ENCODE measurements at places on chromosomes 6 and 20.

DNA sequence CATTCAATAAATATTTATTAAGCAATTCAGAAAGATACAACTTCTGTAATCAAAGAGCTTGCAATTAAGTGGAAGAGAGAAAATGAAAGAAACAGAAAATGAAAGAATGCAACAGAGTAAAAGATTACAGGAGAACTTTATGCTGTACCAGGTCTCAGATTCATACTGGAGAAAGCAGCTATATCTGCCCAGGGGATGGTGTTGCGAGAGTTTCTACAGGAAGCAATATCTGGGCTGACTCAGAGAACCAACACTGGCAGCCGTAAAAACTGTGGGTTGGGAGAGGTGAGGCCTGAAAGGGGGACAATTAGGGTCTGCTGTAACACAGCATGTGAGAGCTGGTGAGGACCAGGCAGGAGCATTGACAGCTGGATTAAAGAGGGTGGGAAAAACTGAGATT lies 256.7 kb upstream of the TCF21 start:
- no peak for DNase-seq

DNA sequence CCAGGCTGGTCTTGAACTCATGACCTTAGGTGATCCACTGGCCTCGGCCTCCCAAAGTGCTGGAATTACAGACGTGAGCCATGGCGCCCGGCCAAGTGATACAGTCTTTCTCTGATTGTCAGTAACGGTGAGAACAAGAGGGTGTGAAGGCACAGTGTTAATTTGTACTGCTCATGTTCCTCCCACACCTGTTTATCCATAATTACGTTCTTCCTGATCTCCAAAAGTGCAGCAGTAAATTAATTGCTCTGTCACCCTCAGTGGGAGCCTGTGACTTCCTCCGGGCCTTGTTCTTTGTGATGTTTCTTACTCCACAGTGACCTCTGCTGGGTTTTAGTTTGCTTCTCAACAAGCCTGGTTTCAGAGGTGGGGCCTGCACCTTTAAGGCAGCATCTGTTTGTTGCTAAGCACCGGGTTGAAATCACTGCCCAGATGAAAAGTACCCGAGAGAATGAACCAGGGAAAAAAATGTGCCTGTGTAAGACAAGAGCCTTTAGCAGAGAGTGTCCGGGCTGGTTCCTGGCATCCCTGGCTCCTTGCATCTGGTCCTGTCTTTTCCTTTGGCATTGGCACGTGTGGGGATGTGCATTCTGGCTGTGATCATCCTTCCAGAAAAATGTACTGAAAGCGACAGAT lies 89.1 kb upstream of the CLDN20 start:
- peak; percentile 77 for DNase-seq

DNA sequence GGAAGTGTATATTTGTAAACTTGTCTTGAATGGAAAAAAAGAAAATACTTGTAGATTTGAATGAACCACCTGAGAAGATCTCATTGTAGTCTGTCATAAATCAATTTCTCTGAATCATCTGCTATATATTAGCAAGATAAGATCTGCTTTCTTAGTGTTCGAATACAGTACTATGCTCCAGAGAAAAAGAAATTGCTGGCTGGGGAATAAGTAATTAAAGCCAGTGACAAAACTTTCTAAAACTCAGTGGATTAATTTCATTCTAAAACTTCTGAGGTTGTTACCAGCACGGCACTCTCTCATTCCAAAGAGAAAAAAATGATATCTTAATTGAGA lies 22.4 kb upstream of the MROH8 start:
- no peak for DNase-seq

- DNase-seq = no peak
Observed at GRCh38 chr6:127446356-127446755, 12.8 kb downstream of the KIAA0408 start.

GRCh38 chr6:167227984-167228383 lies 63.1 kb upstream of the UNC93A start:
- DNase-seq = no peak

DNA sequence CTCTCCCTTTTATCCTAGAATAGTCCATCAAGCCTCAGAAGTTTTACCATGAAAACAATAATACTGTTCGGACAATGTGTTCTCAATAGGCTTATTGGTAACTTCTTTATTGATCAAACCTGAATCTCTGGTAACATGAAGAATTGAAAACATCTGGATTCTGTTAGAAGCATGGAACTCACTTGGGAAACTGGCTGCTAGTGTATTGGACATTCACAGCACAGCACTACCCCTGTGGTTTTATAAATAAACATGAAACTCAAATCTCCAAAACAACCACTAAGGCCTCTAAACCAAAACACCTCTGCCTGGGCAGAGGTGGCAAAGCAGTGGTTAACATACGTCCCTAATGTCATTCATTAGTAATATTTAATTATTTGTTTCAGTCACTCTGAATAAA lies 157.6 kb upstream of the KCNQ5 start:
- DNase-seq = no peak

- DNase-seq = no peak
Observed at GRCh38 chr6:31126396-31127175, 6.3 kb upstream of the CDSN start.

- no peak for DNase-seq
Observed at GRCh38 chr20:49976542-49976941, 6.2 kb upstream of the SNAI1 start.

- DNase-seq = no peak
Observed at GRCh38 chr20:32902456-32903420, 44.0 kb downstream of the EFCAB8 start.

- DNase-seq = no peak
Observed at GRCh38 chr6:36863670-36864540, 10.7 kb downstream of the PPIL1 start.

DNA sequence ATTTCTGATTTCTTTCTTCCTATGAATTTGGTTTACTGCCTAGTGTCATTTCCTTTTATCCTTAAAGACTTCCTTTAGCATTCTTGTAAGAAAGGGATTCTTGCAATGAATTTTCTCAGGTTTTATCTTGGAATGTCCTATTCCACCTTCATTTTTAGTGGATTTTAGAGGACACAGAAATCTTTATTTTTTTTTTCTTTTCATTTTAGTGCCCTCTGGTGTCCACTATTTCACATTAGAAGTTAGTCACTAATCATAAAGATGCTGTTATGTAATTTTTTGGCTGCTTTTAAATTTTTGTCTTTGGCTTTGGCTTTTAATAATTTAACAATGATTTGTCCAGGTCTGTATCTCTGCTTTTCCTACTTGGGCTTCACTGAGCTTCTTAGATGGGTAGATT lies 28.1 kb downstream of the LMBRD1 start:
- DNase-seq = no peak

- no peak for DNase-seq
Observed at GRCh38 chr20:58868795-58869194, 16.3 kb downstream of the GNAS start.

DNA sequence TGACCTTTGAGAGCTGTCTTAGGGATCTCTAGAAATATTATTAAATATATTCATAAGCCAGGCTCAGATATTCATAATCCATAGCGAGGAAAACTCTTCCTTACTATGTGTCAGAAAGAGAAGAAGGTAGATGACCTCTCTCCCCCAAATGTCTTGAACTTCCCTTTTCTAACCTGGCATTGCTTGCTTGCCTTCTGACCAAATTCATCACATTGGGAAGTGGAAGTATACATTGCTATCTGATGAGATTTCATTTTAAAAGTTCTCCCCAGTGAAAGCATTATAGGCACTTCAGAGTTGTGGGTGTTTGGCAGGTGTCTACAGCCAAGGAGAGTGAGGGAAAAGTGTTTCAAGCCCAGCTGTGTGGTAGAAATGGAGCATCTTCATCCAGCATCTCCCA lies 197.3 kb downstream of the ZFAND3 start:
- DNase-seq = no peak

DNA sequence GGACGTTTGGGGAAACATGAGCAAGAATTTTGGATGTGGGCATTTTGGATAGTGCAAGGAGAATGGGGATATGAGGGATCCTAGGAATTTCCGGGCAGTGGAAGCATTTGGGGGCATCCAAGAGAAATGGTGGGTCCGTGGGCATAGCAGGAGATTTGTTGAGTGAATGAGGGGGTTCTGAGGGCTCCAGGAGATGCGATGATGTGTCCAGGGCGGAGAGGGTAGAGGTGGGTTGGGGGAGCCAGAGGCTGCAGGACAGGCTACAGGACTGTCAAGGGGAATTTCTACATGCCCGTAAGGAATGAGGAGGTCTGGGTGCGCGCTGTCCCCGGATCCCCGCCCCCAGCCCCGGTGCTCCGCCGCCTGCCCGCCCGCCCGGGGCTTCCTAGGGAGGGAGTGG lies 364 bp downstream of the FRS3 start:
- no peak for DNase-seq

GRCh38 chr6:89952105-89952671 lies 57.9 kb downstream of the GJA10 start:
- DNase-seq = no peak

- no peak for DNase-seq
Observed at GRCh38 chr20:17688965-17689364, 6.9 kb upstream of the RRBP1 start.

- DNase-seq = no peak
Observed at GRCh38 chr6:10535193-10535592, 14.0 kb downstream of the GCNT2 start.

DNA sequence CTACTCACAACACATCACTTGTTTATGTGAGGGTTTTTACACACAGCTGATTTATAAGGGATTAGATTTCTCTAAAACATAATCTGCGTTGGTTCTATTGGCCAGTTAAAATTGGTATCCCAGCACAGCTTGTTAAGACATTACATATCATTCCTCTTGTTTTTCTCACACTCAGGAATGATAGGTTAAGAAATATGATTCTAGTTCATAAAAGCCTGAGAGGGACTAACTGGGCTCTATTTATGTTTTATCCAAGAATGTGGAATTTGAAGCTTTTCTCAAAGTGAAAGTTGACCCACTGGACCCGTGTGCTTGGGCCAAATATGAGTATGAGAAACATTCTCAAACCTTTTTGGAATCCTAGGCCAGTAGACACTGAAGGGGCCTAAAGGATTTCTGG lies 117.3 kb downstream of the TMEM170B start:
- no peak for DNase-seq

- no peak for DNase-seq
Observed at GRCh38 chr20:54148947-54149764, 24.6 kb downstream of the CYP24A1 start.

DNA sequence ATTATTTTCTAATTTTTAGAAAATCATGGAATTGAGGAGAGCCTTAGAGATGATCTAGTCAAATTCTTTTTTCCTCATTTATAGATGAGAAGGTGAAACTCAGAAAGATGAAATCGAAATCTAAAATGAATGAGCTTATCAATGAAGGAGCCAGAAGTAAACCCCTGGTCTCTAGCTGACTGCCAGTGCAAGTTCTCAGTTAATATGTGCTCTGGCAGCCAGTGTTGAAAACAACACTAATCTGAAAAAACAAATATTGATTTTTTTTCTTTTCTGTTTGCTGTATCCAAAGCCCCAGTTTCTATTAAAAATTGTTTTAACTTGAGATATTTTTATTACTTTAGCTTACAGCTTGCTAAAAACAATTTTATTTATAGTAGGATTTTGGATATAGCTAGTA lies 21.5 kb upstream of the PBOV1 start:
- no peak for DNase-seq

- DNase-seq = no peak
Observed at GRCh38 chr6:94548201-94548600, 1029.1 kb upstream of the MANEA start.

- no peak for DNase-seq
Observed at GRCh38 chr6:35086636-35087360, 54.3 kb downstream of the TCP11 start.

DNA sequence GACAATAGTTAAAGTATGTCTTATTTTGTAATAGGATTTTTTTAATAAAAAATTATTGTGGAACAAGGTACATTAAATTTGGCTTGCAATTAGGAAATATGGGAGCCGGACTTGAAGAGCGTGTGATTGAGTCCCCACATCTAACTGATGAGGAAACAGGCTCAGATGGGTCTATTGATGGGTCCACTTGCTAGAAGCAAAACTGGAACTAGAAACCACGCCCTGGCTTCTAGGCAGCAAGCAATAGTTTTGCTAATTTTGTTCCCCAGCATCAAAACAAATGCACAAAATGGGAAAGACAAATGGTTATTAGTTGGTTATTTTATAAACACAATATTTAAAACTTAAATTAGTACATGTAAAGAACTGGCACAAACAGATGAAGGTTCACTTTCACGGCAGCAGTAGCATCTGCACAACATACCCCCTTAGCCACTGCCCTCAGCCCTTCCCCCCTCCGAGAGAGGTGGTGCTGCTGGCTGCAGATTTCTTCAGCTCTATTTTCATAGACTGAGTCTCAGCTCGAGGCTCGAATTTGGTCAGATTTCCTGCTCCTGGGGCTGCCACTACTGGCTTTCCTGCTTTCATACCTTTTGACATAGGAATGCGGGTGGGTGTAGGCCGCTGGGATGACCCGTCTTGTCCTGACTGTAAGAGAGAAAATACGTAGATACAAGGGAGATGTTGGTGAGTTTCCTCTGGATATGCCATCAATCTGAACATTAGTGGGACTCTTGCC lies 23.8 kb upstream of the TMEM30A start:
- DNase-seq = no peak

GRCh38 chr6:12051861-12052368 lies 39.8 kb downstream of the HIVEP1 start:
- DNase-seq = peak; percentile 87

DNA sequence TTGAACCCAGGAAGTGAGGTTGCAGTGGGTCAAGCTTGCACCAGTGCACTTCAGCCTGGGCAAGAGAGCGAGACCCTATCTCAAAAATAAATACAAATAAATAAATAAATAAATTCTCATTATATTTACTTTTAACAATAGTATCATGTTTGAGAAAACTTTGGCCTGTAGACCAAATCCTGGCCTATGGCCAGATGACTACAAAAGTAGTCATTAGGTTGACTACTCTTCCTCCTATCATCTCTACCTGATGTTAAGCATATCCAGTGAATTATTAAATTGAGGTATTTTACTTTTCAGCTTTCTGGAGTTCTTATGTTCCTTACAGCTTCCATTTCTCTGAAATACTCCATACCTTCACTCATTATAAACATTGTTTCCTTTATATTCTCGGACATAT lies 280.6 kb downstream of the LAMA2 start:
- DNase-seq = no peak
